Activated CD4-positive, alpha-beta T cell treated with anti-CD3 and anti-CD28 coated beads, Interleukin-2, Interleukin-4, amounts not matched to agents 100 ng/mL and 50 ng/mL, durations not matched to agents 16 hours and 8 hours (primary cell): ENCODE measurements at places on chromosomes 7 and 10.

DNA sequence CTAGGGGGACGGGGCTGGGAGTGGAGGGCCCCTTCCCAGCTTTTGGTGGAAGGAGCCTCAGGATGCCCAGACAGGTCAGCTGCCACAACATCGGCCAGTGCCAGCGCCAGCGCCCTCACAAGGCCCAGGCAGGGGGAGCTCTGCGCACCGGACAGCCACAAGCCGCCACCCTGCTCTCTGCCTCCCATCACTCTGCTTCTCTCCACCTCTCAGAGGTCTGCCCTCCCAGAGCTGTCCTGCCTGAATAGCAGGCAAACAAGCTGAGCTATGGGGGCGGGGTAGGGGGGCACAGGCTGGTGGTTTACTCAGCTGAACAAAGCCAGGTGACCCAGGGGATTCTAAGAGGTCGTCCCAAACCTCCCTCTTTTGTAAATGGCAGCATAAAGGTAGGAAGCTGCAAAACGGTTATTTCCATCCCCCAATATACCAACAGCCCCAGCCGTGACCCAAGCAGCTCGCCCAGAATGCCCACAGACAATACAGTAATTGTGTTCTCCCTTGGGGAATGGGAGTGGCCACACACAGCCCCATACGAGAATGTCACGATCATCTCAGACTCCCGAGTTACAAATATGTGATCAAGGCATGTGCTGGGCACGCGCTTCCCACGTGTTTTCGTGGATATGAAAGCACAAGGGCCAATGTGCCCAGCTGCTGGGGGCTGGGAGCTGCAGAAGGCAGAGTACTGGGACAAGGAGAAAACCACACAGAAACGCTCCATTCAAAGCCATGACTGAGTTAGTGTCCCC, 19.7 kb downstream of the FAM53B start:
- no peak for DNase-seq

GRCh38 chr7:99667179-99667578, 12.6 kb downstream of the CYP3A5 start:
- DNase-seq: no peak

DNA sequence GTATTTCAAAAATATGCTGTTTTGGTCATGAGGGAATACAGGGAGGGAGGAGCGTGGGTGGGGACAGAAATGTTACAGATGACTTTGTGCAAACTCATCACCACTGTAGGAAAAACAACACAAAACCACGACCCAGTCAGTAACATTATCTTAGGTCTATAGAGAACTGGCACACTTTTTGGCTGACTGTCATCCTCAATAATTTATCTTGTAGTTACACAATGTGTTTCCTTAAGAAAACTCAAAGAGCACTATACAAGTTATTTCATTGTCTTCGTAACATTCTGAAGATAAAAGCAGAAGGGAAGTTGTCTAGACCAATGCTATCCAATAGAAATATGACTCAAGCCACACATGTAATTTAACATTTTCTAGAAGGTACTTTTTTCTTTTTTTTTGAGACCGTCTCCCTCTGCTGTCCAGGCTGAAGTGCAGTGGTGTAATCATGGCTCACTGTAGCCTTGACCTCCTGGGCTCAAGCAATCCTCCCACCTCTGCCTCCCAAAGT, 16.9 kb upstream of the CDK14 start:
- DNase-seq: no peak

DNA sequence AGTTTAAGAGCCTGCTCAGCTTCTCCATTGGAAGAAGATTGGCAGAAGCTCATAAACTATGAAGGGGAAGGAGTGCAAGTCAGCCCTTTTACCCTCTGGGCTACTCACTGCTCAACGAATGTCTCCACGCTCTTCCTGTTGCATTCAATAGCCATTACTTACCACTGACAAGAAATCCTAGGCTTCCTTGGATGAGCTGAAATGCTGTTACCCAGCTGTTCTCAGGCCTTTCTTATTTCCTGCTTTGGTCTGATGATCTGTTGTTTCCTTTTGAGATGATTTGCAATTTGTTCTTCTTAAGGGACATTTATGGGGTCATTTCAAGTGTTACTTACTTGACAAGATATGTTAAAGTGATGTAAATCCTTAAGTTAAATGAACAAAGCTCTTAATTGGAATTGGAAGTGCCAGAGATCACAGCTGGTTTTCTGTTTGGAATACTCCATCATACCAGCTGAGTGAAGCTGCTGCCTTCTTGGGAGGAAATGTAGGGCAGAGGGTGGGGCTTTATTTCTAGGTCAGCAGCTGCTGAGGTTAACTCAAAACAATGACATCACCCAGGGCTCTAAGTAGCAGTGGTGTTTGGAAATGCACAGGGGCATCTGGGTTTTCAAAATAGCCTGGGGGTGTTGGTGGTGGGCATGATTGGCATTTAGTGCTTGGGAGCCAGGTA, 170.0 kb downstream of the PRKCQ start:
- DNase-seq: peak; percentile 33

GRCh38 chr7:1187127-1187526, 27.1 kb upstream of the ZFAND2A start:
- DNase-seq: no peak

DNA sequence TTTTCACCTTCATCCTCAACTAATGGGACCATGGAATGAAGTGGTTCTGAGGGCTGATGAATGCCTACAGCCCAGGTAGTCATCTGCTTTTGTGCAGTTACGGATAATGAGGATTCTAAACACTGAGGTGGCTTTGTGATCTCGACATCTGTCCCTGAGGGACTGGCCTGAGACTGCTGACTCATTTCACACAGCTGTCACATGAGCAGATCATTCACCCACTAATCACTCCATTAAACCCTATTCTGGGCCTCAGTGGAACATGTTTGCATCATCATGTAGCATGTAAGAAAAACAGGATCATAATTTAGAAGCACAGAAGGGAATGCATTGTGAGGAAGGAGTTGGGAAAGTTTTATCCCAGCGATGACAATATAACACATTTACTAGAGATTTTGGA, 79.4 kb upstream of the FEZF1 start:
- no peak for DNase-seq
